ENCODE measurements at places on chromosomes 16 and 17. TPM values are rescaled to one million over a fixed set of nuclear protein-coding genes. Genes with fewer than 3 reads are reported as not detected.

Gene NRN1L
- 0.60 TPM for polyA plus RNA-seq

Gene WFIKKN2
- polyA plus RNA-seq, result 1.3 TPM

Gene CX3CL1
- 12.3 TPM for polyA plus RNA-seq

Gene GRIN2C
- polyA plus RNA-seq, result 0.26 TPM

Gene CCDC154
- polyA plus RNA-seq, result 9.4 TPM

Gene SCGB1C2
- not detected for polyA plus RNA-seq

Gene SOCS3
- 7.5 TPM for polyA plus RNA-seq

Gene KRTAP16-1
- polyA plus RNA-seq, result not detected

Gene CCDC200
- 8.8 TPM for polyA plus RNA-seq

Gene KRTAP1-1
- not detected for polyA plus RNA-seq

Gene TBC1D3I
- polyA plus RNA-seq, result not detected

Gene XPO6
- 69.4 TPM for polyA plus RNA-seq

Gene CNTROB
- 71.1 TPM for polyA plus RNA-seq

Gene SP6
- polyA plus RNA-seq, result 4.0 TPM

Gene ABCA3
- 6.8 TPM for polyA plus RNA-seq

Gene SP2
- polyA plus RNA-seq, result 24.5 TPM

Gene LPO
- polyA plus RNA-seq, result 0.12 TPM

Gene TMEM238L
- 0.15 TPM for polyA plus RNA-seq

Gene KIF2B
- not detected for polyA plus RNA-seq

Gene AIPL1
- 0.04 TPM for polyA plus RNA-seq

Gene MPO
- 7.2 TPM for polyA plus RNA-seq

Gene CLDN7
- 22.3 TPM for polyA plus RNA-seq

Gene EXOC3L1
- 8.7 TPM for polyA plus RNA-seq

Gene HOXB6
- polyA plus RNA-seq, result 13.3 TPM

Gene DNAH3
- 4.5 TPM for polyA plus RNA-seq

Gene CLEC18B
- 1.1 TPM for polyA plus RNA-seq

Gene TPSD1
- polyA plus RNA-seq, result not detected

Gene KIF18B
- 22.9 TPM for polyA plus RNA-seq

Gene SMPD3
- polyA plus RNA-seq, result 1.9 TPM

Gene RFFL
- polyA plus RNA-seq, result 21.0 TPM

Gene BTBD17
- polyA plus RNA-seq, result 1.9 TPM

Gene NTN1
- 8.4 TPM for polyA plus RNA-seq

Gene SLC13A2
- 0.18 TPM for polyA plus RNA-seq

Gene SLC7A5
- 10.3 TPM for polyA plus RNA-seq

Gene FAM234A
- polyA plus RNA-seq, result 60.7 TPM

Gene PRSS27
- 2.9 TPM for polyA plus RNA-seq

Gene PLK1
- 22.4 TPM for polyA plus RNA-seq

Gene SOX15
- 1.4 TPM for polyA plus RNA-seq

Gene MEAK7
- 19.4 TPM for polyA plus RNA-seq

All from right lung (tissue), 10 donors.